ENCODE measurements at places on chromosomes 1 and 21.

GRCh38 chr1:117120774-117121588 is 568 bp downstream of the TRIM45 start:
- peak; percentile 35 for DNase-seq

- no peak for DNase-seq
Observed at GRCh38 chr1:53163291-53163768, 20.9 kb upstream of the SLC1A7 start.

- no peak for DNase-seq
Observed at GRCh38 chr1:245931450-245931849, 575.6 kb downstream of the SMYD3 start.

GRCh38 chr1:160520999-160521398 is 2.1 kb downstream of the SLAMF6 start:
- no peak for DNase-seq

DNA sequence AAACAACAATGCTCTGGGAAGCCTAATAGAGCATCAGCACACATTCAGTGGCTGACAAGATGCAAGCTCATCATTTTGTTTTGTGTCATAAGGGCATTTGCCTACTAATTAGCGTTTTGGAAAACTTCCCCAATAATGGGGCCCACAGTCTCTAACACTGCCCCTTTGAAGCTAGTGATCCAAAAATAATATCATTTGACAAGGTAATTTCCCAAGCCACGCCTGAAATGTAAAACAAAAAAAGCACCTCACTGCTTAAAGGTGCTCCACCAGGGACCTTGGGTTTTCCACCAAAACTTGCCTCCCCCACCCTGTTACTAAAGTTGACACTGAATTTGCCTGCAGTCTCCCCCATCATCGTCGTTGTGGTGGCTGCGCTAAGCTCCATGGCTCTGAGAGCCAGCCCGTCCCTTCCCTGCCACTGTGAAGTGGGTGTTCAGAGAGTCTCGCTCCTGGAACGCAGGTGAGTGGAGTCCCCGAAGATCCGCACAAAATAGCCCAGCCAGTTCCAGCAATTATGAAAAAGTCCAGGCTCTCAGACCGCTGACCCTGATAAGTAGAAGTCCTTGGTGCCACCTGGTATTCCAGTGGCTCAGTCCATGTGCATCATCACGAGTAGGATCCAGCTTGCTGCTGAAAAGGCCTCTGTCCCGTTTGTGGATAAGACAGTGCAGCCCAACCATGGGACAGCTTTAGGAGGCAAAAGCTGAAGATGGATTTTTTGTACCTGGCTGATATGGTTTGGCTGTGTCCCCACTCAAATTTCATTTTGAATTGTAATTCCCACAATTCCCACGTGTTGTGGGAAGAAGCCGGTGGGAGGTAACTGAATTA is 52.2 kb downstream of the RAB3GAP2 start:
- no peak for DNase-seq

DNA sequence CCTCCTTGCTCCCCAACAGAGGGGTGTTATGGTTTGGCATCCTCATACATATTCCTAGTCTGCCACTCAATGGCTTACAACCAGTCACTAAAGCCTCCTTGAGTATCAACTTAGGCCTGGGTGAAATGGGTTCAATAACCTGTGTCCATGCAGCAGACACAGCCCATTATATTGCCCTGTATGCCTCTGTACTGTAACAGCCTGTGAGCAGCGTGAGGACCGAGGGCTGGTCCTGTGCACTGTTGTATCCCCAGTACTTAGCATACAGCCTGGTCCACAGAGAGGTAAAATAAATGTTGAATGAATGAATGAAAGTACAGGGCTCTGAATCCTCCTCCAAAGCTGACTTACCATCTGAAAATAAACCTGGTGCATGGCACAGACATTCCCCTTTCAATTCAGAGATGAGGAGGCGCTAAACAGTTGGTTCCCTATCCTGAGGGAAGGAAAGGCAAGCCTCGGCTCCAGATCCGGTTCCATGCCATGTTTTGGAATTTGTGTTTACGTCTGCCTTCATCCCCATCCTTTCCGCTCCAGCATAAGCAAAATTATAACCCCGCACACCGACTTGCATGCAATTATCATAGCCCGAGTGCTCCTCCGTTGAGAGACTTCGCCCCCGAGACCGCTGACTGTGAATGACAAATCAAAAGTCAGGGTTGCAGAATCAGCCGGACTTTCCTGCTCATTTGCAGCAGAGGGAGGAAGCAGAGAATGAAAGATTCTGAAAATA is 45.0 kb upstream of the DNAJC6 start:
- no peak for DNase-seq

GRCh38 chr1:153934746-153935145 is 11.8 kb downstream of the DENND4B start:
- no peak for DNase-seq

DNA sequence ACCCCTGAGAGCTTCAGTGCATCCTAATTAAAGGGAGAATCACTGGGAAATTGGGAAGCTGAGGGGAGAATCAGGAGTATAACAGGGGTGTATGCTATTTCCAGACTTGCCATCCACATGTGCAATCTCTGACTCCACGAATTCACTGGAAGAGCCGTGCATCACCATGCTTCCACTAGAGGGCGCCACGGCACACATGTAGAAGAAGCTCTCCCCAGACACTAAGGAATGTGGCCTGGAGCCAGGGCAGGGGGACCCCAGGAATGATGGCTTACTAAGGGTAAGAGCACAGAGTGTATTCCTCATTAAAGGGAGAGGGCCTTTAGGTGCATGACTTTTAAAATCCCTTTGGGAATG is 81.5 kb downstream of the ABCA4 start:
- no peak for DNase-seq

- DNase-seq = no peak
Observed at GRCh38 chr1:228514421-228514820, 27.2 kb downstream of the RNF187 start.

DNA sequence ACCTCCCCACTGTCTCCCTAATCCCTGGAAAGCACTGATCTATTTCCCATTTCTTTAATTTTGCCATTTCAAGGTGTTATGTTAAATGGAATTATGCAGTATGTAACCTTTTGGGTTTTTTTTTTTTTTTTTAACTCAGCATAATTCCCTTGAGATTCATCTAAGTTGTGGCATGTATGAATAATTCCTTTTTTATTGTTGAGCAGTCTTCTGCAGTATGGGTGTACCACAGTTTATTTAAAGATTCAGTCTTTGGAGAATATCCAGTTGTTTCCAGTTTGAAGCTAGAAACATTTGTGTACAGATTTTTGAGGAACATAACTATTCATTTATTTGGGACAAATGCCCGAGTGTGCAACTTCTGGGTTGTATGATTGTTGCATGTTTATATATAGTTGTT is 162.2 kb upstream of the FAM78B start:
- no peak for DNase-seq

DNA sequence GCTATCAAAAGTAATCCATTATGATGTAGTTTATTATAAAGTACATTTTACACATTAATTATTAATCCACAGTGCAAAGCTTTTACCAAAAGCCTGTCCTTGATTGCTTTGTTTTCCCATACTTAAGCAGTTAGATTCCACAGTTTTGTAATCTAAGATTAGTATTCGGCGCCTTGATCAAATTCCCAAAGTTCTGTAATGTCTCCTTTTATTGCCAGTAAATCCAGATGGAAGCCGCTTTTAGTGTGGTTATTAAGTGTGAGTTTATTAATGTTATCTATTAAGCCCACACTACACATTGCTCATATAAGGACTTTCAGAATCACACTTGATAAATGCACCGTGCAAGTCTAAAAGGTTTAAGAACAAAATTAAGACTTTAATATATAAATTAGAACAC is 199.2 kb upstream of the PKN2 start:
- no peak for DNase-seq

GRCh38 chr1:74504933-74505512 is 7.4 kb downstream of the LRRC53 start:
- no peak for DNase-seq

DNA sequence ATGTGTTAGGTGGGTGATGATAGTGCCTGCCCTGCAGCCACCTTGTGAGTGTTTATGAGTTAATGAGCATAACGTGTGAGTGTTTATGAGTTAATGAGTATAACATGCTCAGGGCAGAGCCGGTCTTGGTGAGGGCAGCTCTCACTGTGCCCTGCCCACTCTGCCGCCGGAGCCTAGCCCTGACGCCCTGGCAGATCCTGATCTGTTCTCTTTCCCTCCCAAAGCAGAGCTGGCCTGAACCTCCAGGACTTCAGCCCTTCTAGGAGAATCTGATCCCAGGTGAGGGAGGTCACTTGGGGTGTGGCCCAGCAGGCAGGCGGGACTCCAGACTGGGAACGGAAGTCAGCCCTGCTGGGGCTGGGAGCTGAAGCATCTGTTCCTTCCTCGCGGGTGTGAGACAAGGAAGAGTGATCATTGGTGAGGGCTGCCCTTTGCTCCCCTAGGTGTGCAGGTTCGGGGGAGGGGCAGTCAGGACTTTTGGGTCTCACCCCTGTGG is 5.7 kb downstream of the FBLIM1 start:
- DNase-seq = no peak

GRCh38 chr1:61692155-61692800 is 32.7 kb downstream of the TM2D1 start:
- no peak for DNase-seq

DNA sequence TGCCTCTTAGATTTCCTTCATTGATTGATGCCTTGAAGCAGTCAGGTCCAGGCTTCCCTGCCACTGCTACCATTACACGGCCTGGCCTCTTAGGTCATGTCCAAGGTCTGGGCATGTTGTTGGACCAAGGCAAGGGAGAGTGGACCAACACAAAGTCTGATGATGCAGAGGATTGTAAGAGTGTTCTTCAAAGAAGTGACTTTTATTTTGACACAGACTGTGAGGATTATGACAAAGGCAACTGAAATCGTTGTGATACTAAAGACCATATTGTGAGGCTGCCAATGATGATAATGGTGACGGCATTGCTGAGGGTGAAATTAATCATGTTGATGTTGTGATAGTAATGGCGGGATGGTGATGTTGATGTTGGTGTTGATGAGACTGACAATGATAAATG is 149.5 kb downstream of the GRIK3 start:
- no peak for DNase-seq

GRCh38 chr1:96633695-96634094 is 87.9 kb upstream of the PTBP2 start:
- no peak for DNase-seq

DNA sequence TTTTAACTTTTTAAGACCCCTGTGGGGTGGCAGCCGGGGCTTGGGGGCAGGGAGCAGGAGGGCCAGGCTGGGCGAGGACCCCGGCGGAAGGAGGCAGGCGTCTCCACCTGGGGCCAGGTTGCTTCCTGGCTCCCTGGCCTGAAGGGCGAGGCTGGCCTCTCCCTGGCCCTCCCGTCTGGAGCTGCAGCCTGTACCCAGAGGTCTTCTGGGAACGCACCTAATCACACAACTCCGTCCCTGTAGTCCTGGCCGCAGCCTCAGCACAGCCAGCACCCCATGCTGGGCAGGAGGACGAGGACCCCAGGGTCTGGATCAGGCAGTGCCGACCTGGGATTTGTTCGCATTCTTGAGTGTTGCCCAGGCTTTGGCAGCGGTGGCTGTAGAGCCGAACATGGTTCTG is 14.1 kb upstream of the TTC34 start:
- DNase-seq = no peak

DNA sequence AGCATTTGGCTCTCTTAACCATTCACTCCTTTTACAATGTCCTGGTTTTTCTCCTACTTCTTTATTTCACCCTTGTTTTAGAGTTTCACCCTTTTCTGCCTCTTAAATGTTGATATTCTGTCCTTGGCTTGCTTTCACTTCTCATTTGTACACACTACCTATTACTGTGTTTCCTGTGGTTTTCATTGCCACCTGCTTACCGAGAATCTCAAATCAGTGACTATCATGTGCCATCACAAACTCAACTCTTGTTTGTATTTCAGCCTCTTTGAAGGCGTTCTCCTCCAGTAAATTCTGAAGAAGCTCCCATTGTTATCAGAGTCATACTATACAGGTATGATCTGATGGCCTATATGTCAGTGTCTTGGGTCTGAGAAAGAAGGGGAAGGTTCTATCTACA is 65.7 kb downstream of the NPHS2 start:
- no peak for DNase-seq

DNA sequence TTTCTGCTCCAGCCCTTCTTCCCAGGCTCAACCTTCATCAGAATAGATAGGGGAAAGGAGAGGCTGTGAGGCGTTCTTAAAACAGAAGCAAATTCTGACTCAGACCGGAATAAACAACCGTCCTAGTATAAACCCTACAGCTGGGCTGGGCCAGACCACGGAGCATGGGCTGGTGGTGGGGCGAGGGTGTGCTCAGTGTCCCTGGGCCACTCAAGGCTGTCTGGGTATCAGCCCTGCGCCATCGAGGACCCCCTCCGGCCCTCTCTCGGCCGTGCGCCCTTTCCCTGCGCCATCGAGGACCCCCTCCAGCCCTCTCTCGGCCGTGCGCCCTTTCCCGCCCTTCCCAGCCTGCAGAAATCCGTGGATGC is 36.0 kb downstream of the CAPN2 start:
- DNase-seq = no peak

DNA sequence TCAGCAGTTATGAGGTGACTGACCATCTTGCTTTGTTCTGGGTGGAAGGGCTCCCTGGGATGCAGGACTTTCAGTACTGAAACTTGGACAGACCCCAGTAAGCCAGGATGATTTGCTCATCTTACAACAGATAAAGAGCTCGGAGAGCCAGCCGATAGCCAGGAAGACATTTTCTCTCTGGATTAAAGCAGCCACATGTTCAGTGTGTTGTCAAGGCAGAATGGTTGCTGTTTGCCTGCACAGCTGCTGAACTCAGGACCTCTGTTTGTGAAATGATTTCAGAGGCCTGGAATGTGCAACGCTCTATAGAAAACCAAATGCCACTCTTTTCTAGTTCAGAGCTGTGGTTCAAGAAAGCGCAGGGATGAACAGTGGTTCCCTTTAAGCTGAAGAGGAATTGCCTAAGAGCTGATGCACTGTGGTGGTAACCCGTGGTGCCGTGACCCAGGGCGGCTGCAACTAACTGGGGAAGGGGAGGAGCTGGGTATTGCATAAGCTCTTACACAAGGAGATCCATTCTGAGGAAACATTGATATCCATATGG is 40.7 kb downstream of the CASQ2 start:
- peak; percentile 33 for DNase-seq

DNA sequence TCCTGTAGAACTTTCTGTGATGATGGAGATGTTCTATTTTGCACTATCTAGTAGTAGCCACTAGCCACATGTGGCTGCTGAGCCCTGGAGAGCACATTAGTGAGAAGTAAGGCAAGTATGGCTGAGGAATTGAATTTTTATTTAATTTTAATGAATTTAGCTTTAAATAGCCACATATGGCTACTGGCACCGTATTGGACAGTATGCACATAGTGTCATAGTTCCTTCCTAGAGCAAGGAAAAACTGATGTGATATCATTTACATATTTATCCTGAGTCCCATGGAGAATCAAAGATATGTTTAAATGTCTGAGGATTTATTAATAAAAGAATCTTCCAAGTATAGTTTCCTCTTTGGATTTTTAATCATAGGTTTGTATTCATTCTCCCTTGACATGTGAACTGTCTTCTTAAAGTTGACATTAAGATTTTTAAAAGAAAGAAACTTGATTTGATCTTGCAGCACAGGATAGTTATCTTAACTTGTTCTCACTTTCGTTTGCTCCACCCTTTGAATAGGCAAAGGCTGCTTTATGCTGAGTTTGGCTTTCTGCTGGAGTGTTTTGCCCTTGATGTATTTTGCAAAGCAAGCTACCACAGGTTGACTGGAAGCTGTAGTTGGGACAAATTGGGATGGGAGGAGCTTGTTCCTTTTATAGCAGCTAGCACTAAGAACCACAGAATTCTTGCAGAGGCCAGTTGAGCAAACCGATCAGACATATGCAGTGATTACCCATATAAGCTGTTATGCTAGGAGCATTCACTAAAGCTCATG is 129.7 kb downstream of the VPS13D start:
- no peak for DNase-seq

- no peak for DNase-seq
Observed at GRCh38 chr1:217462159-217462558, 168.7 kb downstream of the GPATCH2 start.

- no peak for DNase-seq
Observed at GRCh38 chr1:234558330-234558836, 51.6 kb downstream of the IRF2BP2 start.
